NCI-H524 (cell line): ENCODE measurements at places on chromosomes 5 and 9.

GRCh38 chr9:30507166-30507565, 1877.3 kb upstream of the ACO1 start:
- DNase-seq: no peak

- DNase-seq: no peak
Observed at GRCh38 chr9:129059796-129060785, 20.8 kb upstream of the DOLPP1 start.

GRCh38 chr5:128082551-128083032, 974 bp upstream of the SLC12A2 start:
- no peak for DNase-seq

DNA sequence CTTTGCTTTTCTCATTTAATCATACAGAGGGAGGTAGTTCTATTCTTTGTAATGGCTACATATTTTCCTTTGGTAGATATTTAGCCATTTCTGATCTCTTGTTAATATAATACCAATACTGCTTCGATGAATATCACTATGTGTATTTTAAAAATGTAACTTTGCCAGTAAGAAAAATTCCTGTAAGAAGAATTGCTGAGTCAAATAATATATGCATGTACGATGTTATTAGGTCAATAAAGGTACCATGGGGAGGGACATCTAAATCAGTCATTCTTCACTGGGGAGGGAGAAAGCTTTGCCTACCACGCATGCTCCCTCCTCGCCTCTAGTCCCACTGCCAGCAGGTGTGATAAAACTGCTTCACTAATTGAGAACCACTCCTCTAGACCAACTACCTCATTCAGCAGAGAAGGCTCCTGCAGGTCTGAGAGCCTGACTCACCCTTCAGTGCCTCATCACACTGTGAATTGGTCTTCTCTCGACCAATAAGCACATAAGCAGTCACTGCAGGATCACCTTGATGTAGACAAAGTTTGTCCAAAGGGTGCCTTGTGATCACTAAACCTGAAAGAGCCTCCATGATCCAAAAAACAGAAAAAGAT, 56.1 kb upstream of the TBCA start:
- DNase-seq: no peak

DNA sequence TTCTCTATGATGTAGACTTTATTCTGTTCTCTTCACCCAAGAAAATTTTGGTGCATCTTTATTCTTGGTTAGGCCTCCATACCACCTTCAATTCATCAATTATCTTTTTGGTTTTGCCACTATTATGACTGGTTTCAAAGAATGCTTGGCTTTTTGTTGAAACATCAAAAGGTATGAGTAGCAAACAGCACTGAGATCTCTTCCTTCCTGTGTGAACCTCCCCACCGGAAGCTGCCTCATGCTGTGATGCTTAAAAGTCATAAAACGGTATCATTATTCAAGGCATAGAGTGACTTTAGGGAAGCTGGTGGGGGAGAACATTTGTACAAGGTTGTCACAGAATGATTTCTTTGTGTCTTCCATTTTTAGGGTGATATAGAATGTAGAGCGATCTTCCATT, 70.6 kb downstream of the IQGAP2 start:
- no peak for DNase-seq

GRCh38 chr5:84131372-84131771, 253.3 kb downstream of the EDIL3 start:
- peak; percentile 65 for DNase-seq

DNA sequence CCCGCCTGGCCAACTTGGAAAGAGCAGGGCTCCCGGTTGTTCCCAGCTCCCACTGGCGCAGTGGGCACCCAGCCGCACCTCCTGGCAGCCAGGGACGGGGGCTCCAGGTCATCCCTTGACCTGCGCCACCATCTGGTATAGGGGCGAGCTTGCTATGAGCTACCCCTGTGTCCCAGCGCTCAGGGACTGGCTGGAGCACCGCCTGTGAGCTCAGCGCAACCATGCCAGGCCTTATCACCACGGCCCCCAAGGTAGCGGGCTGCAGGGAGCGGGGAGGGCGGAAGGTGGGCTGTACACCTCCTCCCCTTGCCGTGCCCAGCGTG, 15.4 kb upstream of the RASA1 start:
- DNase-seq: no peak

GRCh38 chr5:174410716-174411478, 313.5 kb upstream of the MSX2 start:
- DNase-seq: no peak

GRCh38 chr5:1392801-1393565, 48.1 kb upstream of the CLPTM1L start:
- DNase-seq: no peak
